ENCODE measurements at places on chromosomes 7 and 10. TPM values are rescaled to one million over a fixed set of nuclear protein-coding genes. Genes with fewer than 3 reads are reported as not detected.

- DNase-seq, result no peak
Measured at GRCh38 chr7:157694376-157694665, 357.5 kb downstream of the DNAJB6 start.

DNA sequence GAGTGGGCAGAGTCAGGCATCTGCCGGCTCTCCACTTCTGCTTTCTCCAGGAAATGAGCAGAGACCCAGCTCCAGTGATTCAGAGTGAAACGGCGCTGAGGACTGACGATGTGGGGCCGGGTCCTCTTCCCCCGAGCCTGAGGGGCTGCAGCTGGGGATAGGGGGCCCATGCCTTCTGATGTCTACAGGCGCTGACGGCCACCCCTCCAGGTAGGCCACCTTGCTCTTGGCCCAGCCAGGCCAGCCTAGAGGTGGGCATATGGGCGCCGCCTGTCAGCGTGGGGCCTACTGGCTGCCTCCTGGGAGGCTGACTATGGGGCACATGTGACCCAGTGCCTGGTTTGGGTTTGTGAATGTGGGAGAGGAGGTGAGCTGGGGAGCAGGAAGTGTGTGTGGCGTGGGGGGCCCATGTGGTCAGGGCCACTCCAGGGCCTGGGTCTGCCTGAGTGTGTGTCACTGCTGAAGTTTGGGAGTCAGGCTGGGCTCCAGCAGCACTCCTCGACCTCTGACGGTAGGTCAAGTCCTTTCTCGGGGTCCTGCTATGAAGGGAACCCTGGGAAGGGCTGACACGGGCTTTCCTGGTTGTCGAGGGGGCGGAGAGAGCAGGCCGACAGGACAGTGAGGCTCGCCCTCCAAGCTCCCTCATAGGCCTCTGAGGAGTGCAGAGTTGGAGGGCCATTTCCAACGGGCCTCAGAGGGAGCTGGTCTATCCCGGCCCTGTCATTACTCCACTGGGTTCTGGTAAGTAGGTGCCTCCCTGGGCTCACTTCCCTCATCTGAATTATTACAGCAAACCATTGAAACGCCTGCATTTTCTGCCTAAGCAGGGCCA lies at the start of gene WDFY4:
TSS of gene WDFY4 (plus strand) at position 82 of the 832 bp plus-strand sequence. CDS start 24,860 bp downstream, outside the sequence.
- no peak for DNase-seq

- DNase-seq, result no peak
Measured at GRCh38 chr10:47286591-47287315, 13.2 kb upstream of the GDF10 start.

GRCh38 chr10:131569851-131570715 lies 258.6 kb upstream of the TCERG1L start:
- DNase-seq, result no peak

- DNase-seq, result no peak
Measured at GRCh38 chr7:55449992-55450535, 84.9 kb downstream of the LANCL2 start.

- no peak for DNase-seq
Measured at GRCh38 chr7:83921941-83922607, 272.5 kb downstream of the SEMA3A start.

GRCh38 chr10:125061557-125062226 lies 98.7 kb downstream of the CTBP2 start:
- no peak for DNase-seq

DNA sequence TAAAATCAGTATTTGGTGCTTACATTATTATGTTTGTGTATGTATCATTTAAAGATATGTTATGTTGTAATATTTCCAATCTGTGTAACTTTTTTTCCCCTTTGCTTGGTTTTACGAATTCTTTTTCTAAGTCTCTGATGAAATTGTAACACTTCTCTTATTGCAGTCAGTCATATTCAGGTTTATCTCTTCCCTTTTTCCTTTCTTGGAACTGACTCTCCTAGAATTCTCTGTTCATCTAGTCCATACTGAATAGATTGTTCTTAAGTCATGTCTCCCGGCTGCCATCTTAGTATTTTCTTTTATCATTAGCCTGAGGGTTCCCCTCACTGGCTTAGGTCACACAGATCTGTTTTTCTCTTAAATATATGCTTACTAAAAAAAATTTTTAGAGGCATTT lies 44.6 kb downstream of the PHTF2 start:
- no peak for DNase-seq

DNA sequence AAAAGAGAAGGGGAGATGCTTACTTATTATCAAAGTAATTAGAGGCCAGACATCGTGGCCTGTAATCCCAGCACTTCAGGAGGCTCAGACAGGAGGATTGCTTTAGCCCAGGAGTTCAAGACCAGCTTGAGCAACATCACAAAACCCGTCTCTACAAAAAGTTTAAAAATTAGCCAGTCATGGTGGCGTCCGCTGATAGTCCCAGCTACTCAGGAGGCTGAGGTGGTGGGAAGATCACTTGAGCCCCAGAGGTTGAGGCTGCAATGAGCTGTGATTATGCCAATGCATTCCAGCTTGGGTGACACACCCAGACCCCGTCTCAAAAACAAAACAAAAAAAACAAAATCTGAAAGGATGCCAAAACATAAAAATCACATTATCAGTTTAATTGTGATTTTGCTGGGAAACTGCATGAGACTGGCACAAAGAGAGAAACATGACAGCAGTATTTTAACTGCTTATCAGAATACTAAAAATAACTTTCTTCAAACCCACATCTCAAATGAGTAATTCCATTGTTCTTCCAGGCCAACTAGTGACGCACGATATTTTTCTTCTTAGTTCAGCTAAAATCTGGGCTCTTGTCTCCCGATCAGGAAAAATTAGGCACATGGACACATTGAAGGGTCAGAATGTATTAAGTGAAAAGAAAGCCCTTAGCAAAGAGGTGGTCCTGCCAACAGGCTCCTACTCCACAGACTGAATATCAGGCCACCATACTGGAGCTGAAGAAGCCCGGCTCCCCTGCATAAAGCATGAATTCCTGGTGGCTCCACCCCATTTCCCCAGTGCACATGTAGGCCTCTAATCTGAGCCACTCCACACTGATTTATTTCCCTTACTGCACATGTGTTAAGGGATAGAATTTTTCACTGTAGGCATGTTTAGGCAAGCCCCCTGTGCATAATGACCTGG lies 9.6 kb upstream of the CCM2 start:
- no peak for DNase-seq

- no peak for DNase-seq
Measured at GRCh38 chr7:76267107-76267893, 35.2 kb upstream of the HSPB1 start.

- no peak for DNase-seq
Measured at GRCh38 chr10:67836488-67836887, 1.5 kb downstream of the DNAJC12 start.

- DNase-seq, result no peak
Measured at GRCh38 chr10:32959006-32959920, 1.2 kb upstream of the ITGB1 start.

- DNase-seq, result no peak
Measured at GRCh38 chr10:35822316-35822715, 180.2 kb upstream of the FZD8 start.

DNA sequence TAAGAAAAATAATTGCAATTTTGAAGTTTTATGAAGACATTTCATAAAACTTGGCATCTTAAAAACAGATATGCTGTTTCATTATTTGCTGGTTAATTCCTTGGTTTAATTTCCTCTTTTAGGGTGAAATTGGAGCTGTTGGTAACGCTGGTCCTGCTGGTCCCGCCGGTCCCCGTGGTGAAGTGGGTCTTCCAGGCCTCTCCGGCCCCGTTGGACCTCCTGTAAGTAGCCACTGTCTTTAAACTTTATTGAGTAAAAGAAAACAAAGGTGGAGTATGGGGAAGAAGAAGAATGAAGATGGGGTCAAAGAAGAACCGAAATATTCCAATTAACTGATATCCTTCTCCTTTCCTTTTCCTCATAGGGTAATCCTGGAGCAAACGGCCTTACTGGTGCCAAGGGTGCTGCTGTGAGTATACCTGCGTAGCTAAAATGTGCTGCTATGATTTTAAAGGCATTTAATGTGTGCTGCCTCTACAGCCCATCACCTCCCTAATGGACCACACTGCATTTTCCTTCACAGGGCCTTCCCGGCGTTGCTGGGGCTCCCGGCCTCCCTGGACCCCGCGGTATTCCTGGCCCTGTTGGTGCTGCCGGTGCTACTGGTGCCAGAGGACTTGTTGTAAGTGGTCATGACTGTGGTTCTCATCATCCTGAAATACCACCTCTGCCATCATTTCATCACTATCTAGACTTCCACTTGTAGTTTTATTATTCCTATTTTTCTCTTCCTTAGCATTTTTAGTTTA lies 14.7 kb downstream of the COL1A2 start:
- DNase-seq, result no peak

GRCh38 chr7:29976673-29977415 lies 12.8 kb downstream of the SCRN1 start:
- no peak for DNase-seq

DNA sequence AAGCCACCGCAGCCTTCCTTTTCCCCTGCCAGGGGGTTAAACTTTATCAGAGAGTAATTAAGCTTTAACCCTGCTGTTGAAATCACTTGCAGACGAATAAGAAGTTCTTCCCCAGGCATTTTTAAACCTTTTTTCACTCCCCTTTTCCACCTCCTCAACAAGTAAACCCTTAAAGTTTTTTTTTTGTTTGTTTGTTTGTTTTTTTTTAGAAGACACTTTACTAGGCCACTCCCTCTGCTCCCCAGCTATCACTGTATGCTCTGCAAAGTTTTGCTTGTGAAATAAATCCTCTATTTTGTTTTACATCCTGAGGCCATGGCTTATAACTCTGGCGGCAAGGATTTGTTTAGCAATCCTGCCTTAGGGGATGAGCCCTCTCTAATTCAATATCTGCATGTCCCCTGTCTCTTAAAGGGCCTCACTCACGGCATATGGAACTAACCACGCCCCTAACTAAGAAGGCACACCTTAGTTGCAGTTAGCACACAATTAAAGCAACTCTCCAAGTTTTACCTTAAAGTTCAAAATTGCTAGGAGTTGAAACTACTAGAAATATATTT lies 1354.7 kb upstream of the LRRTM3 start:
- DNase-seq, result no peak

CHN2 gene
- 4.1 TPM for total RNA-seq

STEAP1B gene
- not detected for total RNA-seq

CFAP46 gene
- not detected for total RNA-seq

EPO gene
- total RNA-seq, result not detected

GTF2IRD2 gene
- 8.0 TPM for total RNA-seq

FKBP6 gene
- total RNA-seq, result not detected

RARRES2 gene
- not detected for total RNA-seq

FBH1 gene
- total RNA-seq, result 59.3 TPM

Data from CD8-positive, alpha-beta memory T cell (primary cell).